SJCRH30 (cell line): ENCODE measurements at places on chromosomes 4 and X.

- DNase-seq = no peak
Observed at GRCh38 chr4:19401301-19402080, 850.2 kb upstream of the SLIT2 start.

DNA sequence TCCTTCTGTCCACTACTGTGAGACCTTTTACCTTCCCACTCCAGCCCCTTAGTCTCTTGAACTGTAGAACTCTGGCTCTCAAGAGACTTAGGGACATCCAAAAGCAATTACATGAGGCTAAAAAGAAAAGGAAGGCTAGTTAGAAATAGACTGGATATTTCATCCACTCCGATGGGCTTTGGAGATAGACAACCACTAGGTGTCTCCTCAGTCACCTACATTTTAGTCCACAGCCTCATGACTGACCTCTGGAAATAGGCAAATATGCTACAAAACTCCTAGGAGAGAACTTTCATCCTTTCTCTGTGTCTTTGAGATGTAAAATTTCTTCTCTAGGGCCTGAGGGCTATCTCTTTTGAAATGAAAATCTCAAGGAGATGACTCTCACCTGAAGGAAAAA, 45.1 kb upstream of the LAMP2 start:
- no peak for DNase-seq

GRCh38 chr4:140374130-140374477, 658 bp downstream of the SCOC start:
- DNase-seq = no peak

GRCh38 chrX:72395237-72395636, 89.5 kb upstream of the CITED1 start:
- peak; percentile 43 for DNase-seq

GRCh38 chr4:48483006-48483776, at the start of gene SLC10A4:
Gene SLC10A4 (plus strand): TSS chr4:48483343. CDS start chr4:48483562, 219 bp downstream.
- DNase-seq = no peak

GRCh38 chr4:5206016-5206790, 154.9 kb downstream of the STK32B start:
- DNase-seq = peak; percentile 13

DNA sequence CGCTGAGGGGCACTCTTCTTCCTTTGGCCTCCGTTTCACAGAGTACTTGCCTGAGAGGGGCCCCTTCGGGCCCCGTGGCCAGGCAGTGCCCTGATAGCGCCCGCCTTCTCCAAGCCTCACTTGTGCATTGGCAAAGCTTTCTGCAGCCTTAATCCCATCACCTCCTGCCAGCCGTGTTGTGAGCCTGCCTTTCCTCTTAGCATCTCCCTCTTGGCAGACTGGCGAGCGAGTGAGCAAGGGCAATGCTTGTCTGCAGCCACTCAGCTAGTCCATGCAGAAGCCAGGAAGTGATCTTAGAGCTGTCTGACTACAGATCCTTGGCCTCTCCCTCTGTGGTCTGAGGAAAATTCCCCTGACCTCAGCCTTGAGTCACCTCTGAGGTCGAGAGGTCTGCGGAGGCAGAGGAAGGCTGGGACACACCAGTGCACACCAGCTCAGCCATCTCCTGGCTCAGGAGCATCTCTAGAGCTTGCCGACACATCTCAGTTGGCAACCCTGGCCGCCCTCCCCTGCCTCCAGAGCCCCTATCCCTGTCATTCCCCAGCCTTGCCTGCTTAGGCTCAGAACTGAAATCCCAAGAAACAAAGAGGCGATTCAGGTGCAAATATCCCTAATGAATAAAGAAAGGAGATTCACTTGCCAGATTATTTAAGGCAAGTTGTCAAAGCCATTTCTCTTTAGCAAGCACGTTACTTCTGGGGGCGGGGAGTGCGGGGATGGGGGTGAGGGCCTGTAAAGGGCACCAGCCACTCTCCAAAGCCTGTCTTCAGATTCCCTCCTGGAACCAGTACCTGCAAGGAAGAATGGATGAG, 143.5 kb upstream of the MAMLD1 start:
- no peak for DNase-seq

DNA sequence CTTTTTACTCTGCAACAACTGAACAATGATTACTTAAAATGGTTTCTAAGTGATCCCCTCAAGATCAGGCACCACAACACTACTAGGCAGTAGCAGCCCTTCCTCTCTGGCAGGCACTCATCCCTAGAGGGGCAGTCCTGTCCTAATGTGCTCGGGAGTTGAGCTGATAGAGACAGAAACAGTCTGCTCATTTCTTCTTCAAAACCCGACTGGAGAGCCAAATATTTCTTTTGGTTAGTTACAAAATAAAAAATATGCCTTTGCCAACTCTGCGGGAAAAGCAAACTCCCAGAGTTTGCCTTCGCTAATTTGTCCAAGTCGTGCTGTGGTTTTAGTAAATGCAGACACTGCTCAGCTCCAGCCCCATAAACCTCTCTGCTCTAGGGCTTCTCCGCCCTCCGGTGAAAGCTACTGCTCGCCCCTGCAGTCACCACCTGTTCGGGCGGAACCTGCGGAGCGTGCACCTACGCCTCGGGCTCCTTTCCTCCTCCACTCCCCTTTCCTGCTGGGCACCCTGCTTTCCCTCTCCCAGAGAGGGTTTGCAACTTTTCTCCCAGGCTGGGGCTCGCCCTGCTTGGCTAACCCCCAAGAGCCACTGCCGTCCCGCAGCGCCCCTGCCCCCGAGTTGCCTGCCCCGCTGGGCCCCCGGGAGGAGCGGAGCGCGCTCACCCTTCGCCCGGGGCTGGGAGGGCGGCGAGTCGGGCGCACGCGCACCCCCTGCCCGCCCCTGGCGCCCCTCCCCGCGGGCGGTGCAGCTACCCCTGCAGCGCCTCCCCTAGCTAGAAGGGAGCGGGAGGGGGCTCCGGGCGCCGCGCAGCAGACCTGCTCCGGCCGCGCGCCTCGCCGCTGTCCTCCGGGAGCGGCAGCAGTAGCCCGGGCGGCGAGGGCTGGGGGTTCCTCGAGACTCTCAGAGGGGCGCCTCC, at the start of gene NPNT:
Gene NPNT (plus strand): TSS at position 812 of the 923 bp plus-strand sequence. CDS start 182 bp downstream, outside the sequence.
- peak; percentile 66 for DNase-seq

DNA sequence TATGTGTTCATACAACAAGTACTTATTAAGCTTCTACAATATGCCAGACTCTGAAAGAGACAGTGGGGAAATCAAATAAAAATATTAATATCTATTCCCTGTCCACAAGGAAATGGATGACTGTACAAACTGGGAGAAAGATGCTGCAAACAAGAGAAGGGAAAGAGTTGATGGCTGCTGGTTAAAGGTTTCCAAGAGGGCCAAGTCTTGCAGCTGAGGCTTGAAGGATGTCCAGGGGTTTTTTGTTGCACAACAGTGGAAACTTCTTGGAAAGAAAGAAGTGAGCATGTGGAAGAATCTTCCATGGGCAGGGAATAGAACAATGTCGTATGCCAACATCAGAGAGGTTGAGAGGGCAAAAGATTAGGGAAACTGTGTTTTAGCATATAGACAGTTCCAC, 95.8 kb downstream of the MID1 start:
- no peak for DNase-seq

DNA sequence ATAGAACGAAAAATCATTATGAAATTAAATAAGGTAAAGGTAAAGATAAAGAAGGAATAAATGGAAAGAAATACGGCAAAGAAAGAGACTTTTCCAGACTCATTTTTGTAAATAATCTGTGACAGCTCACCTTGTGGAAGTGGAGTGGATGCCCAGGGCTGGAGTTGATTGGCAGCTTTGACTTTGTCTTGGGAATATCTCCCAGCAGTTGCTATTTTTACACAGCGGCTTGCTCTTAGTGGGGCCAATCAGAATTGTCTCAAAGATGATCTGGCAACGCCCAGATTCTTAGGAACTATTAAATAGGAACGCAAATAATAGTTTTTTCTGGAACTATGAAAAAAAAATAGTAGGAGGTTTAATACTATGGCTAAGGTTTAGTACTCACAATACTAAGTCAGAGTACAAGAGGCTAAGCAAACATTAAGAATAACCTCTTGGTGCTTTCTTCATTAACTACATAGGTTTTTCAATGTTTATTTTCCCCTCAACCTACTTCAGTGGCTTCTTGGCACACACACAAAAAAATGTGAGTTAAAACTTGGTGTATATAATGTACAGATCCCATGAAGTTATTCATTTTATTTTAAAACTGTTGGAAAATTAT, 132.7 kb downstream of the TRAM1L1 start:
- no peak for DNase-seq

- DNase-seq = peak; percentile 36
Observed at GRCh38 chr4:181959121-181959520, 284.1 kb upstream of the TENM3 start.

- DNase-seq = no peak
Observed at GRCh38 chrX:131704136-131704695, 160.3 kb downstream of the OR13H1 start.

DNA sequence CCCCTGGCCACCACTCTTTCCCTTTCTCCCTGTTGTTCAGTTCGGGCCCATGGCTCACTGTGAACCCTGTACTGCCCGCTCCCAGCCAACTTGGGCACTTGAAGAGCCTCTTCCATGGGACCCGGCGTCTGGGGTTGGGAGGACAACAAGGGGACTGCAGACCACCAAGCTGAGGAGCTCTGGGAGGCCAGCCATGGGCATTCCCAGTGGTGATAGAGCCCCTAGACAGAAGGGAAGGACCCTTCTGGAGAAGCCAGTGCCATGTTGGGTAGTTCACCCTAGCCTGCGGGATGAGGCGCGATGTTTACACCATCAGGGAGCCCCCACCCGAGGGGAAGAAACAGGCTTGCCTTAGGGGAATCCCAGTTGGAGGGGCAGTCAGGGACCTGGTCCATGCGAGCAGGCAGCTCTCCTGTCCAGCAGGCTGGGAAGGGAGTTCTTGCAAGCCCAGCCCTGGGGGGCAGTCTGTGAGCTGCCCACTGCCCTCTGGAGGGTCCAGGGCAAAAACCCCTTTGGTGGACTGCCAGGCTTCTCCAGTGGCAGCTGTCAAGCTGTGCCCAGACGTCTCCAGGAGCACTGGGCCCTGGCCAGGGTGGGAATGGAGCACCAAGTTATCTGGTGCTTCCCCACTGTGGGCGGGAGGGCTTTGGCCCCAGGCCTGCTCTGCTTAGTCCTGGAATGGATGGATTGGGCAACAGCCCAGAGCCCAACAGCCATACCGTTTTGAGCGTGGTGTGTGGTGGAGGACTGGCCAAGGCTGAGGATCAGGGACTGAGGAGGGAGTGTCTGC, 23.7 kb upstream of the UBA1 start:
- no peak for DNase-seq

GRCh38 chrX:110320381-110320987, 2.6 kb upstream of the AMMECR1 start:
- DNase-seq = no peak

DNA sequence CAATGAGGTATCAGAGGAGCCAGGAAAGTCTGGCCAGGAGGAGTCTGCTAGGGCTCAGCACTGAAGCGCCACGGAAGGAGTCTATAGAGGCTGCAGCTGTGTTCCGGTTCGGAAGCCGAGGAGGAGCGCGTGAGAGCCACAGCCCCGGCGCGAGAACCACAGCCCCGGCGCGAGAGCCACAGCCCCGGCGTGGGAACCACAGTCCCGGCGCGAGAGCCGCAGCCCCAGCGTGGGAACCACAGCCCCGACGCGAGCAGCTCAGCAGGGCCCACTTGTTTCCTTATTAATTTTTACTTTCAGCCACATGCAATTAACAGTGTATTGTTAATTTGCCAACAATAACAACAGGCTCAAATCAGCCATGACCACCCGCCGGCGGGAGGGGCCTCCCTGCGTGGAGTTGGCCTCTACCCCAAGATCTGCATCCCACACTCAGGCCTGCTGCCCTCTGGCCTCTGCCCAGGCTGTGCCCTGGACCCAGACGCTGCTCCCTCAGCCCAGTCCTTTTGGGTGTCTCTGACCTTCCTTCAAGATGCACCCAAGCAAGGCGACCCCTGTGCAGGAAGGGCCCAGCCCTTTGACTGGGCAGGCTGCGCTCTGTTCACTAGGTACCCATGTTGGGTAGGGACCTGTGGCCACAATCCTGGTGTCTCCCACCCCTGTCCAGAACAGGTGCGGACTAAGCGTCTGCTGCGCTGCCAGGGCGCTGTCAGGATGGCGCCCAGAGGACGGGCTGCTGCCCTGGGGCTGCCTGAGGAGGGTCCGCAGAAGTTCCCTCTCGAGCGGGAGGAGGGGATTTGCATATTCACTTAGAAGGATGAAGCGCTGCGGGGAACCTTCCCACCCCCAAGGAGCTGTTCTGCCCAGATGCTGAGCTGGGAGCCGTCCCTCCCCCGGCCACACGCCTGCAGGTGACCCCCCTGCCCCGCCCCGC, 113.8 kb downstream of the ADRA2C start:
- peak; percentile 3 for DNase-seq

DNA sequence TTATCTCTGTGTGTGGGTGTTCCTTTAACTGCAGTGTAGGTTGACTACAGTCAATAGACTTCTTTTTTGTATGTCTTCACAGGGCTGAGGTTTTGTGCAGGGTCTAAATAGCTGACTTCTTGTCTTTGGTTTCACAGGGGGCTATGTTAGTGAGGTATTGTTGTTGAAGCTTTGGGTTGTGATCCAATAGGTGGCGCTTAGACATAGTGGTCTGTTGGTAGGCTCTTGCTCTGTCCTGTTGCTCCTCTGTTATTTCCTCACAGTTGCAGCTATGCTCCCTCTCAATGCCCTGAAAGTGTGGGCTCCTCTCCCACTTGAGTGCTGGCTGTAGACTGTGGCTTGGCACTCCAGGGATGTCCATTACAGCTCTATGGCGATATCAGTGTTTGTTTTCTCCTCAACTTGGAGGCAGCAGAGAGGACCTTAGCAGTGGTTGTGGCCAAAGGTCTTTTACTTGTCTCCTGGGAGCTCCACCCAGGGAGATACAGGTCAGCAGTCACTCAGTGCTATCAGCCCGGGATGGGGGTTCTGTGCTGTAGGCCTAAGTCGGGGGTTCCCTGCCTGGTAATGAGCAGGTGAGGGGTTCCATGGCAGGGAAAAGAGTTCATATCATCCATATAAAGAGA, 14.0 kb downstream of the POF1B start:
- no peak for DNase-seq

- DNase-seq = no peak
Observed at GRCh38 chr4:31045151-31045550, 325.0 kb downstream of the PCDH7 start.

GRCh38 chr4:75717408-75717807, 7.0 kb upstream of the USO1 start:
- no peak for DNase-seq

GRCh38 chr4:114364857-114365256, 233.8 kb upstream of the UGT8 start:
- no peak for DNase-seq

DNA sequence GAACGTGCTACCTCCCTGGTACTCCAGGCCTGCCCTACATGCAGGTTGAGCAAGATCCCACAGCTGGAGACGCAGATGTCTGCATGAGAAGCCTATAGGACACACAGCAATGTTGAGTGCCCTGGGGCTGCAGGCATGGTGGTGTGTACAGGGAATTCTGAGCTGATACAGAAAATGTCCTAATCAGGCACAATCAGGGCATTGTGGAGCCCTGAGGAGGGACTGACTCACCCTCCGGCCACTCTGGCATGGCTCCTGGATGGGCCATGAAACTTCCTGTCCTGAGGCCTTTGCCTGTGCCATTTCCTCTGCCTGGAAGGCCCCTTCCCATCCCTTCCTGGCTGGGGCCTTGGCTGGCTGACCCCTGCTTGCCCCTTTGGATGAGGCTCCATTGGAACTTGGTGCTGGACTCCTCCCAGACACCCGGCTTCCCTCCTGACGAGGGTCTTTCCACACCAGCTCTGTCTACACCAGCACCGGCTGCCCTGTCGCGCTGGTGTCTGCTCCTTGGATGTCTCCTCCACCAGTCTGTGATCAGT, 16.7 kb upstream of the AFAP1 start:
- DNase-seq = peak; percentile 70
